ENCODE measurements at places on chromosomes 2 and 18. TPM values are rescaled to one million over a fixed set of nuclear protein-coding genes. Genes with fewer than 3 reads are reported as not detected.

The C2orf66 gene
- total RNA-seq, result not detected

The CROCC2 gene
- total RNA-seq, result not detected

The CLHC1 gene
- 2.5 TPM for total RNA-seq

The ALPP gene
- not detected for total RNA-seq

The FBLN7 gene
- 4.4 TPM for total RNA-seq

The UGGT1 gene
- 31.5 TPM for total RNA-seq

The CCDC93 gene
- total RNA-seq, result 18.9 TPM

The CCDC141 gene
- 1.3 TPM for total RNA-seq

GRCh38 chr2:166088634-166089033 is 39.2 kb downstream of the SCN1A start:
- no peak for DNase-seq

- peak; percentile 75 for DNase-seq
These were observed 183.1 kb upstream of the ARL4C start for GRCh38 chr2:234679741-234680687.

GRCh38 chr2:138600732-138601457 is 99.3 kb downstream of the SPOPL start:
- no peak for DNase-seq

GRCh38 chr2:13508671-13509070 is 791.9 kb downstream of the TRIB2 start:
- DNase-seq, result no peak

DNA sequence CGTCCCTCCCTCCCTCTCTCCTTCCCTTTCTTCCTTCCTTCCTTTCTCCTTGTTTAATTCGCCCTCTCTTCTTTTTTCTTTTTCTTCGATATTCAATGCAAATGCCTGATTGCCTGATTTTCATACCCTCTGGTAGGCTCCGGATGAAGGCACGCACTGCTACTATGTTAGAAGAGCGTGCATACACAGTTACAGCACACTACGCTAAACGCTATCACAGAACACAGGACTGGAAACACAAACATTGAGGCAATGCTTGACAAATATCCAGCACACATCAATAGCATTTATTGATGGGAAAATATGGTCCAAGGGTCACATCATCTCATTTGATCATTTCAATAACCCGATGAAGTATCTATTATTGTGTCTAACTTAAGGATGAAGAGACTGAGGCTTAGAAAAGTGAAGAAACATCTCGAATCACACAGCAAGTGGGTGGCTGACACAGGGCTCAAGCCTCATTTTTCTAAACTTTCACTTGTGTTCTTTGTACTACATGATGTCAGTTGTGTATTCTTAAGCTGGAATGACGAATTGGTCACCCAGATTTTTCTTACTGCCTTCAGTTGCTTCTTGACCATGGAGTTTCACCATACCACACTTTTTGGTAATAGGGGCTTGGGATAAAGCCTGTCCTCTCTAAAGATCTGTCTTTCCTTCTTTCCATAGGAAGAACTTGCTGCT is 101.8 kb downstream of the TRIB2 start:
- no peak for DNase-seq

GRCh38 chr18:42053188-42053781 is 98.3 kb downstream of the PIK3C3 start:
- no peak for DNase-seq

DNA sequence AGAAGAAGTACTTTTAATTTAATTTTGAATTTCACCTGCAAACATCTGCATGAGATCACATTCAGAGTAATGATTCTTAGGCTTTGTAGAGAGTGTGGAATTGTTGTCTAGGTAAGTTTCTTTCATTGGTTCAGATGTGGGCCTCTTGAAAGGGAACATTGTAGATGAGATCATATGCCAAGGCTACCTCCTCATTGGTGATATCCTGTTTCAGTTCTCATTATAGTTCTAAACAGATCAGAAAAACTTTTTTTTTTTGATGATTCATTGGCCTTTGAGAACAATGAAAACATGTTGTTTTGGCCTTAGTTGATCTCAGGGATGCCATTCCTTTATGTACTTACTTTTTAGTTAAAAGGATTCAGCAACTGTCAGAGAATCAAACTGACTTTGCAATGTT is 44.5 kb downstream of the EML6 start:
- DNase-seq, result no peak

GRCh38 chr2:234116010-234116409 is 65.5 kb downstream of the SPP2 start:
- DNase-seq, result no peak

GRCh38 chr2:202429164-202429980 is 53.2 kb downstream of the BMPR2 start:
- no peak for DNase-seq

- no peak for DNase-seq
These were observed 3.6 kb downstream of the SPATA3 start for GRCh38 chr2:230999477-230999876.

DNA sequence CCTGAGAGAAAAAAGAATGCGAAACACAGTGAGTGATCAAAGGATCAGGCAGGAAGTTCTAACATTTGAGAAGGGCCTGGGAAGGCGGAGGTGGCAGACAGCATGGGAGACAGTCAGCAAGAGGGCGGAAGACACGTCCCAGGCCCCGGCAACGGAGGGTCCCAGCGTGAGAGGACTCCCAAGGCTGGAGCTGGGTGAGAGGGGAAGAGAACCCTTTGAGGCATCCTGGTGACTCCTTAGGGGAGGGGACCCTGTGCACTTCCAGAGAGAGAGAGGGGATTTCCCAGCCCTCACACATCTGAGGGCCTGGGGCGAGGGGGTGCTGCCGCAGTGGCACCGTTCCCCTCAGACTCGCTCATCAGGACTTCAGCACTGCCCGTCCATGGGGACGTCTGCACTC is 133.4 kb downstream of the RTP5 start:
- DNase-seq, result peak; percentile 57

DNA sequence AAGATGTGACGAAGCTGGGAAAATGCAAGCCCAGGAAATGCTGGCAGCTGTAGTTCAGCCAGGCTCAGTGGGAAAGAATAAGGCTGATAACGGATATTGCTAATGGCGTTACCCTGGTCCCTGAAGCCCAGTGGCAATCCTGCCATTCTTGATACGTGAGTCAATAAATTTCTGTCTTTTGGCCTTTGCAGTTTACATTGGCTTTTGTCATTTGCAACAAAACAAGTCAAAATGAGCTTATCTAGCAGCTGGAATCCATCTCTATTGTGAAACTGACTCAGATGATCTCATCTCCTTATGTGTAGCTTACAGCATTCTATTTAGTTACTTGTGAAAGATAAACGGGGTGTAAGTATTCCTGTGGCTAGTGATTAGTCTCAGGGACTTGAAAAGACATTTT is 43.8 kb downstream of the ARL6IP6 start:
- no peak for DNase-seq

GRCh38 chr2:159497256-159497655 is 119.1 kb downstream of the BAZ2B start:
- DNase-seq, result no peak

GRCh38 chr2:62266433-62267038 is 70.6 kb downstream of the B3GNT2 start:
- DNase-seq, result no peak

GRCh38 chr2:140892911-140893637 is 1237.7 kb downstream of the LRP1B start:
- DNase-seq, result no peak

DNA sequence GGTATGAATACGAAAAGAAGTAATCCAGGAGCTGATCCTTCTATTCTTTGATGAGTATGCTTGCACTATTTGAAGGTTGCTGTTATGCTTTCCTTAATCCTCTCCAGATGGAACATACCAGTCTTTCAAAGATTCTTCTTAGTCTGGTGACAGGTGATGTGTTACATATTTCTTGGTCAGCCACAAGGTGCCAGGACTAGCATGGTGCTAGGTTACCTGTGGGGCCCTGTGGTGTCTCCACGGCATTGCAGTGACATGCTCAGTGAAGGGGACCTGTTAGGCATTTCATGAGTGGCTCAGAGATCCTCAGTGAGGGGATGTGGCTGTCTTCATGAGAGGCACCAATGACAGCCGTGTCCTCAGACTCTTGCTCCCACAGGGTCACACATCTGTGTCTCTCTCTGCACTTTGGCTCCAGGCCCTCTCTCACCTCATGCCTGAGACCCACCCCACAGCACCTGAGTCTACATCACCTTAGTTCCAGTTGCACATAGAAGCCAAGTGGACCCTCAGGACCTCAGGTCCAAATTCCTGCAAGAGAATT is 13.1 kb upstream of the RAB31 start:
- no peak for DNase-seq

DNA sequence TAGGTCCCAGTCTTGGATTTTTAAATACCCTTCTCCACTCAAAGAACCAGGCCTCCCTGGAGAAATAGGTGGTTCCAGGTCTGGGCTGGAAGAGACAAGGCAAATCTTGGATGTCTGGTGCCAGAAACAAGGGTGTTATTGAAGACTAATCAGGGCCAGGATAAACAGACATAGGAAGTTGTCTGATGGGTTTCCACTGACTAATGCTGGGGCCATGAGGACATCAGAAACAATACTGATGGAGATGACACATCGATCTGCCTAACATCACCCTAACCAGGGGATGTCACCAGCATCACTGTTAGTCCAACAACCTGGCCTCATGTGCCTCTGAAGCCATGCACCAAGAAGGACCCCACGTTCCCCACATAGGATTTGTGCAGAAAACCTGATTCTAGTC is 42.5 kb upstream of the GLI2 start:
- no peak for DNase-seq

GRCh38 chr2:174493549-174494331 is 6.9 kb upstream of the GPR155 start:
- no peak for DNase-seq

GRCh38 chr2:224780106-224780505 is 63.9 kb upstream of the CCDC195 start:
- DNase-seq, result no peak

- no peak for DNase-seq
These were observed 129.7 kb downstream of the PHLPP1 start for GRCh38 chr18:62844850-62845643.

- DNase-seq, result no peak
These were observed at the start of gene SFTPB for GRCh38 chr2:85668009-85668856. Gene SFTPB (minus strand): TSS chr2:85668199. CDS start chr2:85668183, 16 bp downstream.

Data from suprapubic skin (tissue), 4 donors.